ENCODE measurements at places on chromosomes 7 and 10.

DNA sequence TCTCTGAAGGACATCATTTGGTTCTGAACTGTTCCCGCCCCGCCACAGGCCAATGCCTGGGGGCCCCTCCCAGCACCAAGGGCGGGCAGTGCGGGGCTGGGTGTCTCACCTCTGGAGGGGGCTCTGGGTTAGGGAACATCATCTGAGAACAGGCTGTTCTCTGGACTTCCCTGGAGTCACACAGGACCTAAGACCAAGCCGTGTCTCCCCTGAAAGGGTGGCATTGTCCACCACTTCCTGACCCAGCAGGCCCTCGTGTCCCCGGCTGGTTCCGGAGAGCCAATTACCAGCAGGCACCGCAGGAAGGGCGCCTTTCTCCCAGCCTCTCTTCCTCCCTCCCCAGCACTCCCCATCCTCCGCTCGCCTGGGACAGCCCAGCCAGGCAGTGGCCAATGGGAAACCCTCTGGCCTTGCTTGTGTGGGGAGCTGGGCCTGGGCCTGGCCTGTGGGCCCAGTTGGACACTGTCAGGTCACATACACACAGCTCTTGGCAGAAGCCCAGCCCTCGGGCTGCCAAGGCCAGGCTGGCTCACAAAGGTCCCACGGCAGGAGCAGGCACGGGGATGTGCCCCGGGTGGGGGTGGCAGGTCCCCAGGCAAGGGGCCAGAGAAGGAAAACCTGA, 119.5 kb downstream of the SPDYE5 start:
- 0 out of 2 replicates have a peak, but pooled peaks cover 2% of the 10 kb centered on the region for H3K4me1 ChIP-seq
- H3K27me3 ChIP-seq: no peaks in the 10 kb centered on the region
- H3K36me3 ChIP-seq: no peaks in the 10 kb centered on the region

DNA sequence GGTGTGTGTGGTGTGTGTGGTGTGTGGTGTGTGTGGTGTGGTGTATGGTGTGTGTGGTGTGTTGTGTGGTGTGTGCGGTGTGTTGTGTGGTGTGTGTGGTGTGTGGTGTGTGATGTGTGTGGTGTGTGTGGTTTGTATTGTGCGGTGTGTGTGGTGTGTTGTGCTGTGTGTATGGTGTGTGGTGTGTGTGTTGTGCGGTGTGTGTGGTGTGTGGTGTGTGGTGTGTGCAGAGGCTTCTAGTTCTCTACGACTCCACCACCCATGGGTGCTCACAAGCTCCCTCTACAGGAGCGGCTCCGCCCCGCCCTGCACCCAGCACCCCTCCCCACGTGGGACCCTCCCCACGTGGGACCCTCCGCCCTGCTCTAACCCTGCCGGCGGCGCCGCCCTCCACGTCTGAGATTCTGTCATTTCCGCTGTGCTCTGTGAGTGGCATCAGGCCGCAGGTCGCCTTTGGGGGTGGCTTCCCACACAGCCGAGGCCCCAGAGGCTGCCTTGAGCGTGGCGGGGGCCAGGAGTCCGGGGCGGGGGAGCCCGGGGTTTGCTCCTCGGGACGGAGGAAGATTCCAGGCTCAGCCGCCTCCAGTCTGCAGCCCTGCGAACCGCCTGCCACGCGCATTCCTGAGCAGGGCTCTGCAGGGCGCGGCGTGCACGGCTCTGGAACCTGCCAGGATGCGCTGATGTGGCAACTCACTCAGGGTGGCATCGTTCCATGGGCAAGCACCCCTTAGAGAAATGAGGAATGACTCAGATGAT, 37.0 kb upstream of the DNAJB6 start:
- H3K36me3 ChIP-seq: no peaks in the 10 kb centered on the region
- H3K27ac ChIP-seq: peak overlapping the region; percentile 26
- no peak for DNase-seq
- no peaks in the 10 kb centered on the region for H3K27me3 ChIP-seq
- H3K4me3 ChIP-seq: peak overlapping the region; percentile 6

DNA sequence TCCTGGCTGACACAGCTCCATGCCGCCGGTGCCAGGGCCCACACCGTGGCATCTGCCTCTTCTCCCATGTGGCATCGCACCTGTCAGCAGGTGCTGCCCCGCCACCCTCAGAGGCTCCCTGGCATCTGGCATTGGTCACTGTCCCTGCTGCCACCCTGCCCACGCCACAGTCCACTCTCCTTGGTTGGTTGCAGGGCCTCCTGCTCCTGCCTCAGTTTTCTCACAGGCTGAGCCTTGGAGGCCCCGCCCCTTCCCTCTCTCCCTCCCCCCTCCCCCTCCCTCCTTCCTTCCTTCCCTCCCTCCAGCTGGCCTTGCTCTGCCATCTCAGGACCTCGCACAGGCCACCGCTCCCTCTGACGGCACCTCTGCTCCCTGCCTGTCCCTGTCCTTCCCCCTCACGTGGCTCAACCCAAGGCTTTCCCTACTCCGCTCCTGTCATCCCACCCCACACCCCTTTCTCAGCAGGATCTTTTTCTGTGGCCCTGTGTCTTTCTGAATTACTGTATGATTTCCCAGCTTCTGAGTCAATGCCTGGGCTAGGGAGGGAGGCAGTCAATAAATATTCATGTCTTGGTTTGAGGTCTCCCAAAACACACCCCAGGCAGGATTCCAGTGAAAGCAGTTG, 87.4 kb downstream of the INPP5A start:
- no peaks in the 10 kb centered on the region for H3K27me3 ChIP-seq
- H3K27ac ChIP-seq: no peak overlapping the region
- no peak overlapping the region for H3K4me3 ChIP-seq
- no peak for DNase-seq
- peaks cover 3% of the 10 kb centered on the region for H3K4me1 ChIP-seq
- no peaks in the 10 kb centered on the region for H3K36me3 ChIP-seq

GRCh38 chr7:72391821-72392377, 20.2 kb downstream of the CALN1 start:
- H3K36me3 ChIP-seq: no peaks in the 10 kb centered on the region
- H3K27me3 ChIP-seq: peaks cover 8% of the 10 kb centered on the region
- H3K4me1 ChIP-seq: no peaks in the 10 kb centered on the region

DNA sequence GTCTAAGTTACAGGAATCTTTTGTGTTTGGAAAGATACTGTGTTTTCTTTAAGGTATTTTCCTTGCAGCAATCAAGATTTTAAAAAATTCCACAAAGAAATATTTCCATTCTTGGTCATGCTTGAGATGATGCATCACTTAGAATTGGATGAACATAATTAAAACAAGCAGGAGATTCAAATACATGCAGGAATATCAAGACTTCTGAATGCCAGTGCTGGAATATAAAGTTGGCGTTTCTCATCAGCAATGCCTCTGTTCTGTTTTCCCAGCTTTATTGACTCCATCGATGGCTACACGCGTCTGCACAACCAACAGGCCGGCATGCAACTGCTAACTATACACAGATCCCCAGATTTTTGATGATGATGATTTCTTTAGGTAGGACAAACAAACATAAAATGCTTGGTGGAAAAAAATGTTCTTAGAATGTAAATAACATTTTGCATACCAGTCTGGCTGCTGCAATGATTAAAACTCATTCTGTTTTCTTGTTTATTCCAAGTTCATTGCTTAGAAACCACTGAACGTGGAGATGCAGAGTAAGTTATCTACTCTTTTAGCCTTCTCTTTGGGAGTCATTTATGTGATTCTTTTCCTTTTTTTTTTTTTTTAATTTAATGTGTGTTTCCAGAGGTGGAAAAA, 91.3 kb upstream of the FAM171A1 start:
- no peaks in the 10 kb centered on the region for H3K4me1 ChIP-seq
- no peak overlapping the region for H3K4me3 ChIP-seq
- H3K27ac ChIP-seq: no peak overlapping the region
- no peaks in the 10 kb centered on the region for H3K36me3 ChIP-seq
- no peaks in the 10 kb centered on the region for H3K27me3 ChIP-seq

- no peak for DNase-seq
- H3K27ac ChIP-seq: no peak overlapping the region
- peaks cover 16% of the 10 kb centered on the region for H3K4me1 ChIP-seq
- no peaks in the 10 kb centered on the region for H3K27me3 ChIP-seq
- no peaks in the 10 kb centered on the region for H3K36me3 ChIP-seq
- no peak overlapping the region for H3K4me3 ChIP-seq
Observed at GRCh38 chr10:77872947-77873535, 53.5 kb downstream of the DLG5 start.

DNA sequence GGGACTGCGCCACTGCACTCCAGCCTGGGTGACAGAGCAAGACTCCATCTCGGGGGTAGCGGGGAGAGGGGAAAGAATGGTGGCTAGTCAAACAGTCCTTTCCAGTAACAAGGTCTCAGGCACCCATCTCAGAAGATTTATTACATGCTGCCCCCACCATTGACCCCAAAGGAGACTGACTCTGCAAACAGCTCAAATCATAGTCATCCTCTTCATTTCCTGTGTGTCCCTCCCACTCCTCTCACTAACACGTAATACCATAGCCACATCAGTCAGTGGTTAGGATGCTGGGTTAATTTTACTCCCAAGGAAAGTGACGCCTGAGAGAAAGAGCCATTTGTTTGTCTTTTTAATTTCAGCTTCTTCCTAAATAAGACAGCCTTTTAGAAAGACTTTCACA, 56.6 kb upstream of the BET1 start:
- no peak for DNase-seq
- H3K27ac ChIP-seq: no peak overlapping the region
- H3K4me1 ChIP-seq: no peaks in the 10 kb centered on the region
- H3K4me3 ChIP-seq: no peak overlapping the region
